ENCODE measurements at places on chromosomes 11 and 22.

GRCh38 chr11:43582024-43582862, 98.3 kb upstream of the HSD17B12 start:
- no peak for DNase-seq

GRCh38 chr11:94433049-94433448, 31.8 kb upstream of the GPR83 start:
- no peak for DNase-seq

DNA sequence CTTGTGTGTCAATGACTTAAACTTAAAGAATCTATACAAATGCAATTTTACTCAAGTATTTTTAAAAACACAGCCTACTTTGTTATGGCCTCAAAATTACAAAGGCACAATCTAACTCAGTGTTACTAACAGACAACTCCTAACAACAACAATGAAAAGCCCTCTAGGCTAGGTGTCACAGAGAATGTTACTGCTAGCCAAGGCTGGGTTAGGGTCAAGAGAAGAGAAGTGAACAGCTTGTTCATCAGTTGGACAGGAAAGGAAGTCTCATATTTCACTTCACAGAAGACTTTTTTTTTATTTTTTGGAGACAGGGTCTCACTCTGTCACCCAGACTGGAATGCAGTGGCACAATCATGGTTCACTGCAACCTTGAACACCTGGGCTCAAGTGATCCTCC, 26.0 kb downstream of the CLDN25 start:
- no peak for DNase-seq

DNA sequence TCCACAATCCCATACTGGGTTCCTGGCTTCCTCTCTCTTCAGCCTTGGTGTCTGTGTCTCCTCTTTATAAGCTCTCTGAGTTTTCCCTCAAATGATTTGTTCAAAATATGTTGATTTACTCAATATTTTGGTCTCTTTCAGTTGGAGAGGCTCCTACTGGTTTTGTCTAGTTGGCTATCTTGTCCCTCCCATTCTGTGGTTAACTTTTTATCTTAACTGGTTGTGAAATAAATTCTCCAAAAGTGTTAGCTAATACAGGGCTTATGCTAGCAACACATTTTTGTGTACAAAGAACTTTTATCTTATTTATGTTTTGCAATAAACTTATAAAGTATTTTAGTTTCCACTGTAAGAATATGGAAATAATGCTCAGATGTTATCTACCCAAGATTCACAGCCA, 200.9 kb downstream of the AASDHPPT start:
- no peak for DNase-seq

DNA sequence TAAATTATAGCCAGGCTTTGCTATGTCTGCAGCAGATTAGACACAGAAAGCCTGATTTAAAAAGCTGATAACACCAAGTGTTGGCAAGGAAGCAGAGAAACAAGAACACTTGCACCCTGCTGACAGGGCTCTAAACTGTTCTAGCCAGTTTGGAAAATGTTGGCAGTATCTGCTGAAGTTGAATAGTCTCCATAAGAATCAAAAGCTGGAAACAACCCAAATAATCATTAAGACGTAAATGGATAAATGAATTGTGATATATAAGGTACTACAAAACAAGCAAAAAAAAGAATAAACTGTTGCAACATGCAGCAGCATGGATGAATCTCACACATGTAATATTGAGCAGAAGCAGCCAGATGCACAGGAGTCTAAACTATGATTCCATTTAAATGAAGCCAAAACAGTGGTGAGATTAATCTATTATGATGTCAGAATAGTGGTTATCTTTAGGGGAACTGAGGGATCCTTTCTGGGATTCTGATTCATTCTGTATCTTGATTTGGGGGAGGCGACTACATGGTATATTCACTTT, 40.4 kb upstream of the ADORA2A start:
- DNase-seq, result no peak

DNA sequence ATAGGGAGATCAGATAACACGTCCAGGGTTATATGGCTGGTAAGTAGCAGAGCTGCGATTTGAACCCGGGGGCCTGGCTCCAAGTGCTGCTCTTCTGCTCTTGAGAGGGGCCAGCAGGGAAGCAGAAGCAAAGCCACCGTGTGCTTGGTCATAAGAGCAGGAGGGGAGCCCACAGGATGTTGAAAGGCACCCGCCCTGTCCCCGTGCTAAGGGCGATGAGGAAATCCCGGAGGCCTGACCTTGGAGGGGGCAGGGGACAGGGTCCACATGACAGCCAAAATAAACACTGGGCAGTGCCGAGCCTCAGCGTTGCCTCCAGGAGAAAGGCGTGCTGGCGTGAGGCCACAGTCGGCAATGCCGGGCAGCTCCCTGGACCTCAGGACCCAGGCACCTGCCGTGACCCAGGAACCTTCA, 28.8 kb downstream of the TOM1 start:
- DNase-seq, result peak; percentile 40

DNA sequence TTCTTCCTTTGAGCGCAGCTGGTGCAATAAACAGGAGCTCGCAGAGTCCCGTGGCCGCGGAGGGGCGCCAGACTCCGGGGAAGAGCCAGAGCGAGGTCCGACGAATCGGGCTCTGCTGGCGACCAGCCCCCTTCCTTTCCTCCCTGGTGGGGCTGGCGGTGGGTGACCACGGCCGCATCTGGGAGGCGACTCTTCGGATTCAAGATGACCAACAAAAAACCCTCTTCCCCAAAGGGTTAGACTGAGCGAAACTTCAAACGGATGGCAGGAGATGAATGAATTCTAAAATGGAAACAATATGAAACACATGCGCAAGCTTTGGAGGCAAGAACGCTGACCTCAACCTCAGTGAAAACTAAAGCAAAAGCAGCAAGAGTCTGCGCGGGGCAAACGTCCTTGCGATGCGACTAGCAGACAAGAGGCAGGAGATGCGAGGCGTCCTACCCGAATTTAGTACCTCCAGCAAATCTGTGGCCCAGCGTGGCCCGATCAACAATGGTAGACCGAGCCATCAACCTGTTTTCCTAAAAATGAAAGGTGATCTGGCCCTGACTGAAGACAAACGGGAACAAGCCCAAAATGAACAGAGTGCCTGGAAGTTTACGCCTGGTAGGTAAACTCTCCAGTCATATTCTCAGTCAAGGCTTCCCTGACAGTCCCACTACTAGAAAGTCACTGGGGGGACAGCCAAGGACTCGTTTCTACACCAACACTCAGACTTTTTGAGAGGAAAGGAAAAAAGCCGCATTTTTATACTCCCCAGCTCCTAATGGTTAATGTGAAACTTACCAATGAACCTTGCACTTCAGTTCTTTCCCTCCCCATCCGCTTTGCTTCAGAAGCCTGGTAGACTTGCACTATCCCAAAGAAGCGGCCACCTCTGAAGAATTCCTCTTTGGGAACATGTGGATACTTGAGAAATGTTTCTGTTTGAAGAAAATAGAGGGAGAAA, 11.6 kb downstream of the MMP3 start:
- peak; percentile 73 for DNase-seq

- DNase-seq, result no peak
These were observed 4.1 kb upstream of the TENM4 start for GRCh38 chr11:79444923-79445322.

GRCh38 chr11:65415499-65416340, 6.9 kb upstream of the NEAT1 start:
- no peak for DNase-seq

DNA sequence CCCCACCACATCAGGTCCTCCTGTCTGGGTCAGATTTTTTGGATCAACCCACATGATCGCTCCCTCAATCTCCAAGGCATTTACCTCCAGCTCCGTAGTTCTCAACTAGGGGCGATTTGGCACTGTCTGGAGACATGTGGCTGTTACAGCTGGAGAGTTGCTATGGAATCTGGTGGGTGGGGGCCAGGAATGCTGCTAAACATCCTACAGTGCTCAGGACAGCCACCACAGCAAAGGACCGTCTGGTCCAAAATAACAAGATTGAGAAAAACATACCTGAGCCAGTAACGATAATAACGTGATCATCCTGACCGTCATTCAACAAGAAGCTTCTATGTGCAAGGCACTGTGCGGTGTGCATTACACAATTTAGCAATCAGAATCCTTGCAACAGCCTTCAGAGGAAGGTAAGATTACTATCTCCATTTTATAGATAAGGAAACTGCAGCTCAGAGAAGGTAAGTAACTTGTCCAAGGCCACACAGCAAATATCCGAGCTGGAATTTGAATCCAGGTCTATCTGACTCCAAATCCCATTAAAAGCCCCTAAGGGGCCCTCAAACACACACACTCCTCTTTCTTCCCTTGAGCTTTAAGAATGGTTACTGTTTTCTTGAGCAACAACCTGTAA, 14.3 kb upstream of the CRY2 start:
- DNase-seq, result no peak

DNA sequence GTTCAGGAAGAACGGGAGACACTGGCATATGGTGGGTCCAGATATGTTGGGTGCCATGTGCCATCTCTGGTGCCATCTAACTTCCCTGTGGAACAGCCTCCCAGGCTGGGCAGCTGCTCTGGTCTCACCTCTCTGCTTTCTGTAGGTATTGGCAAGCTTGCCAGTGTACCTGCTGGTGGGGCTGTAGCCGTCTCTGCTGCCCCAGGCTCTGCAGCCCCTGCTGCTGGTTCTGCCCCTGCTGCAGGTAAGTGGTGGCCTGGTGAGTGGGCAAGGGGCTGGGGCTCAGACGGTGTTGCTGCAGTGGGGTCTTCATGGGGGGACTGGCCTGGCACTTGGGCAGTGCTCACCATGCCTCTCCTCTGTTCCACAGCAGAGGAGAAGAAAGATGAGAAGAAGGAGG, 2.6 kb downstream of the RPLP2 start:
- DNase-seq, result no peak

DNA sequence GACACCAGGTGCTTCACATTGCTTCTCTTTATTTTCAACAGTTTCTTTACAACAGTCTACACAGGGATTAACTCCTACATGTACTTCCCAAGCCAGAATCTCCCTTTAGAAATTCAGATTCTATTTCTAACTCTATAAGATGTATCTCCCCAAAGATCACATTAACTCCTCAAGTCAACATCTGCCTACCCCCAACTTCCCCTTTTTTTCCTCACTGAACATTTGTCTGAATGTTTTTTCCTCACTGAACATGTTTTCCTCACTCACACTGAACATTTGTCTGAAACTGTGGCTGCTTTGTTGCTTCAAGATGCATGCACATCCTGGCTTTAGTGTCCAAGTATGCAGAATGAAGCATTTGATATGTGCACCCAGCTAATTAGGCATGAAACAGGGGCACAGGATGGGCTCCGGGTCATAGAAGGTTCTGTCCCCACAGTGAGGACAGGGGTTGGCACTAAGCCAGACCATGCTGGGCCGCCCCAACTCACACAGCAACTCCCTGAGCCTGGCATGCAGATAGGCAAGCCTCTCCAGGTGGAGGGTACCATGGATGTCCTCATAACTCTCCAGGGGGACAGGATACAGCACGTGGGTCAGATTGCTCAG, 11.3 kb downstream of the PRAME start:
- DNase-seq, result no peak

GRCh38 chr11:2072551-2073261, 66.5 kb downstream of the IGF2 start:
- DNase-seq, result no peak

DNA sequence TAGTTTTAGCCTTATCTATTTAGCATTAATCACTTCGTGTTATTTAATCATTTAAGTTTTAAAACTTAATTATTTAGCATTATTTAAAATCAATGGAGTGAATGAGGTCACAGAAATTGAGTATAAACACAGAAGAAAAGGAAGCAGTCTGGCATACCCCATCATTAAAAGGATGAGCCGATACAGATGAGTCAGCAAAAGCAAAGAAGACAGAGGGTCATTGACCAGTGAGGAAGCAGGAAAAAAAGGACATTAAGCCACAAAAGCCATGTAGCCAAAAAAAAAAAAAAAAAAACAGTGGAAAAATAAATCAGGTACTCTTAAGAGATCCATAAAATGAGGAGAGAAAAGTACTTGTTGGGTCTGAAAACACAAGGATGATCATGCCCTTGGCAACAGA, 71.5 kb downstream of the TYR start:
- DNase-seq, result no peak

GRCh38 chr11:67656278-67656922, 5.9 kb upstream of the ACY3 start:
- DNase-seq, result peak; percentile 23

- DNase-seq, result no peak
These were observed 11.9 kb upstream of the MRTFA start for GRCh38 chr22:40648386-40648785.

GRCh38 chr11:105236664-105237063, 97.1 kb upstream of the CARD18 start:
- DNase-seq, result no peak

GRCh38 chr11:122197066-122197987, 81.3 kb upstream of the BLID start:
- DNase-seq, result peak; percentile 96

DNA sequence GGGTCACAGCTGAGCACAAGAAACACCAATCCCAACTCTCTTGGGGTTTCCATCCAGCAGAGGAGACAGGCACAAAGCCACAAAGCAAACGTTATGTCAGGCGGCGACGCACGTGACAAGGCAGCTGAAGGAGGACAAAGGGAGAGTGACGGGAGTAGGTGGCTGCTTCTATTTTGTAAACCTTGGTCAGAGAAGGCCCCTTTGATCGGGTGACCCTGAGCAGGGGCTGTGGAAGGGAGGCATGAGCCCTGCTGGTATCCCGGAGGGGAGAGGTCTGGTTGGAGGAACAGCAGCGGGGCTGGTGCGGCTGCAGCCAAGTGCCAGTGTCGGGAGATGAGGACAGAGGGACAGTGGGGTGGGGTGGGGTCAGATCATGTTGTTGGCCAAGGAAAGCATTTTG, 17.3 kb upstream of the RFPL3 start:
- no peak for DNase-seq

DNA sequence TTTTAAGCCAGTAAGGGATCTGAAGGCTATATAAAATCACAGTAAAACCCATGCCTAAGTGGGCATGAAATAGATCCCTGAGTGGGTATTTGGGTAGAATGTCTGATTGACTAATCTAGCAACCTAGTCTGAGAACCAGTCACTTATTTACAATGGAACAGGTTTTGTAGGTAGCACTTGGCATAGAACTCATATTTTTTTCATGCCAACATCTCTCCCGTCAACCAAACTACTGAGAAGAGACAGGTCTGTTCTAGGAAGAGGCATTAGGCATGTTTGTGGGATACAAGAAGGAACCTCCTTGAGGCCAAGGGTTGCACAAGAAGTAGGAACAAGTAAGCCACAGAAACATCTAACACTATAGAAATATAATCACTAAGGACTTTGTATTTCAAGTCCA, 840.4 kb upstream of the TENM4 start:
- no peak for DNase-seq
